ENCODE measurements at places on chromosomes 7 and 10.

DNA sequence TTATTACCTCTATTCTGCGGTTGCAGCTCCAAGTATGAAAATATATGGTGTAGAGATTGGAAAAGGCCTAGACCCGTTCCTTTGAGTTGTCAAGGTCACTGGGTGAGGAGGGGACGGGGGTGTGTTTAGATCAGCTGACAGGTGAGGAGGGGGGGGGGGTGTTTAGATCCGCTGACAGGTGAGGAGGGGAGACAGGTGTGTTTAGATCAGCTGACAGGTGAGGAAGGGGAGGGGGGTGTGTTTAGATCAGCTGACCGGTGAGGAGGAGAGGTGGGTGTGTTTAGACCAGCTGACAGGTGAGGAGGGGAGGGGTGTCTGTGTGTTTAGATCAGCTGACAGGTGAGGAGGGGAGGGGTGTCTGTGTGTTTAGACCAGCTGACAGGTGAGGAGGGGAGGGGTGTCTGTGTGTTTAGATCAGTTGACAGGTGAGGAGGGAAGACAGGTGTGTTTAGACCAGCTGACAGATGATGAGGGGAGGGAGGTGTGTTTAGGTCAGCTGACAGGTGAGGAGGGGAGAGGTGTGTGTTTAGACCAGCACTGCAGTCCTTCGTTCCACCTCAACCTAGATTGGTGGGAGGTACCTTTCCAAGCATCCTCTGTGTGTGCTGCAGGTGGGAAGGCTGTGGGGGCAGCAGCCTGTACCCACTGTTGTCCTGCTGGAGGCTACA, 655.0 kb upstream of the ADARB2 start:
- no peak for DNase-seq

DNA sequence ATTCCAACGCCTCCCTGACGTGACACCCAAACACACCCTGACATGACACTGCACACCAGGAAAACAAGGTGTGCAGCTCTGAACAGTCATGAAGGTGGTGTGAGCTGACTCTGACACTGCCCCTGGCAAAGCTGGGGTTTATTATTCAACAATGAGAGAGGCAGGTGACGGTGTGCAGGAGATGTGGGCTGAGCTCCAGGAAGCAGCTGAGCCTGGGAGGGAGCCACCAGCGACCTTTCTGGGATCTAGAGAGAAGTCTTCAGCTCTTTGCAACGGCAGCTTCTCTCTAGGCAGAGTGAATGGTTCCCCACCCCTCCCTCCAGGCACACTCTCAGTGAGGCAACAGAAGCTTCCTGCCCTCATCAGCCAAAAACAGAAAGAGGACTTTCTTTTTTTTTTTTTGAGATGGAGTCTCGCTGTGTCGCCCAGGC, 65.6 kb downstream of the SH3PXD2A start:
- DNase-seq: no peak

- no peak for DNase-seq
These were observed 6.7 kb upstream of the MAFK start for GRCh38 chr7:1523844-1524243.

DNA sequence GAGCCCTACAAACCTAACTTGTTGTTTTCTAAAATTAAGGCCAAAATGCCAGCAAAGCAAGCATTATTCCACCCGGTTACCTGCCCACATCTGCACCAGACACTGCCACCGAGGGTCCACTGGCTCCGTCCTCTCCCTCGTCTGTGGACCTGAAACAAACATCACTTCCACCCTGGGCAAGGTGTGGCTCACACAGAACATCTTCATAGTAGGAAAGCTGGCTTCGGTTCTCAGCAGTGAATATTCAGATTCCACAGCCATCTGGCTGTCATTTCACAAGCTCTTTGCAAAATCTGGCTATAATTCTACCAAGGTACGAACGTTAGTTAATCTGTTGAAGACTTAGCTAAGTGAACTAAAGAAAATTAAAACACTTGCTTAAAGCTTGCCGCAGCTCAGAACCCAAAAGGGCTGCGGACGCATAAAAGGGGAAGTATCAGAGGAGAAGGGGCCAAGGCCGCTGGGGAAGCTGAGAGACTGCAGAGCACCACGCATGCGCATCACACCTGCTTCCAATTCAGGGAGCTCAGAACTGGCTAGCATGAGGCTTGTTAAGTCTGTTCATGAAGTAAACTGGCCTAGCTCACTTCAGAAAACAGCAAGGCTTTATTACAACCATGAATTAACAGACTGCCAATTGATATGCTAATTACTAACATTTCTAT, 46.1 kb downstream of the PTPRN2 start:
- DNase-seq: no peak

- DNase-seq: no peak
These were observed 15.6 kb upstream of the SLC25A13 start for GRCh38 chr7:96337519-96337918.

GRCh38 chr10:59234816-59235429, 58.5 kb downstream of the PHYHIPL start:
- DNase-seq: no peak

- no peak for DNase-seq
These were observed 183.4 kb downstream of the DNAJB6 start for GRCh38 chr7:157520249-157520648.

- no peak for DNase-seq
These were observed 155.2 kb upstream of the TPK1 start for GRCh38 chr7:144991041-144991440.

DNA sequence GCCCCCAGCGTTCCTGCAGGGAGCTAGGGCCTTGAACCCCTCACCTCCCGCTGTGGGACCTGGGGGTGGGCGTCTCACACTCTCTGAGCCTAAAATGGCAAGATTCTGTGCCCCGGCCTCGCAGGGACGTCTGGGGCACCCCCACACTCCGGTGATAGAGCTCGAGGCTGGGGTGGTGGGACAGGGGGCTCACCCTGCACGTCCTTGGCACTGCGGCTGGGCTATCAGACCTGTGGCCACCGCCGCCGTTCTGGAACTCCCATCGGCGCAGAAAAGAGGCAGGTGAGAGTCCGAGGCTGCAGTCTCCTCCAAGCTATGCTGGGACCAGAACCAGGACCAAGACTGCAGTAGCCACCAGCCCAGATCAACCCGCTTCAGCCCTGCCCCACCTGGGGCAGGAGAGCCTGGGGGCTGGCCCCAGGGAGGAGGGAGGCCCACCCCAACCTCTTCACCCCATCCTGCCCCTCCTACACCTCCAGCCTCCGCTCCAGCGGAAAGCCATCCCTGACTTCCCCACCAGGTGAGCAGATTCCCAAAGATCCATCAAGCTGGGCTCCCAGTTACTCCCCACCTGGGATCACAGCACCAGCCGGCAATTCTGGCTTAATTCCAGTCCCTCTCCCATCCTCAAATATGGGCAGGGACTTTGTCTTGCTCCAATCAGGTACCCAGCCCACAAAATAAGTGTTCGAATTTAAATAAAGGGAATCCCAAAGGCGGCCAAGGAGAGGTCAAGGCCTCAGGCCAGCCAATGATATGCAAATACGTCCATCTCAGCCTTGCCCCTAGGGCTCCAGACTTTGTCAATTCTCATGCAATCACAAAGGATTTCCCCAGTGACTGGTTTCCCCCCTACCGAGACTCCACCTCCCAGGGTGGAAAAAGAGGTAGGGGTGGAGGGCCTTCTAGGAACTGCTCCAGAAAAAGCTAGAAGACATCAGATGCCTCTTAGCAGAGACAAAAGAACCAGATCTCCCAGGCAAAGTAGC, 16.4 kb downstream of the TNRC18 start:
- no peak for DNase-seq

DNA sequence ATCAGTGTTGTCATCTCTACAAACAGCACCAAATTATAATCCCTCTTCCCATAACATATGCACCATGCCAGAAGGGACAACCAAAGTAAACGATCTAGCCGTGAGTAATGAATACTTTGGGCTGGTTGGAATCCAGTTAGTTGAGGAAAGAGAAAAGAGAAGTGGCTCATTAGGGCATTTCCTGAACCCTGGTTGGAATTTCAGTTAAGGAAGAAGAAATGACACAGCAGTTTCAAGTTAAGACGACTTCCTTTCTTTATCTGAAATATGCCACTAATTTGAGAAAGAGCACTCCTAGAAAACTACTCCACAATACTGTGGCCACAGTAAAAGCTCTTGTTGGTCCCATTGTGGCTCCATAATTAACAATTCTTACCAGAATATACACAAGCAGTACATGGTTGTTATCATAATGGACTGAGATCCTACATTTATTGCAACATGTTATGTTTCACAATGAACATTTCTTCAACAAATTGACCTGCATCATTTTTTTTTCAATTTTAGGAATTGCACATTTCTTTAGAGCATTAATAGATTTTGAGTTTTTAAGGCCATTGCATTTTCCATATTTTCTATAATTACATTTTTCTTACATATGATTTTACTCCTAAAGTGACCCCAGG, at the start of gene TFEC:
Gene TFEC, minus strand, starts transcription at position 113 of the 626 bp plus-strand sequence. CDS start 46,322 bp downstream, outside the sequence.
- no peak for DNase-seq

DNA sequence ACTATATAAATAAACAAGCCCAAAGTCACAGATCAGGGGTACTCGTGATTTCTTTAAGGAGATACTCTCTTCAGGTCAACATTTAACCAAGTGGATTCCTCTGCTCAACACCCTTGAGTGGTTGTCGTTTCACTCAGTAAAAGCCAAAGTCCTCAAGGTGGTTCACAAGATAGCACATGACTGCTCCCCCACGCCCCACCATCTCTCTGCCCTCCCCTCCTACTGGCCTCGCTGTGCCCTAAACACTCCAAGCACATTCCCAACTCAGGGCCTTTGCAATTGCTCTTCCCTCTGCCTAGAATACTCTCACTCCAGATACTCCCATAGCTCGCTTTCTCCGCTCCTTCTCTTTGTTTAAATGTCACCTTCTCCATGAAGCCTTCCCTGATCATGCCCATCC, 72.1 kb upstream of the FHIP2A start:
- no peak for DNase-seq

DNA sequence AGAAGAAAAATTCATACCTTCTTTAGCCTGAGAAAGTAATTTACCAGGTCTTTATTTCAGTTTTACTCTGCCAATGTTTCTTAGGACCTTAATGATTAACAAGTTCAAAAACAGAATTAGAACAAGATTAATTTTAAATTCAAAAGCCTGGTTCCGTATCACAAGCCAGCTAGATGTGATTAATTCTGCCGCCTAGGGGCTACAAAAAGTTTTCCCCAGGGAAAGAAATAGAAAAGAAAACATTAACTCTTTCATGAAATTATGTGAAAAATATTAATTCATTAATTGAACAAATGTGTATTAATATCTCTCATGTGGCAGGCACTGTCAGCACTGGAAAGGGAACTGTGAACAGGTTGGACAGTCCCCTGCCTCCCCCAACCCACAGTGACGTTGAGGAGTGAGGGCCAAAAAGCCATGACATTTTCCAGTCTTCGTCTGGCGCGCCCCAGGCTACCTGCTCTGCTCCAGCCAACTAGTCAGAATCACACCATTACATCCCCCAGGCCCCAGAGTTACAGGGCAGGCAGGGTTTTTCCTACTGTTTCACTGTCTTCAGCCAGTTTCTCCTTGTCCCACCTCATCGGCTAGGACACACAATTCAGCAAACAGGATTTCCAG, 20.1 kb downstream of the TMEM176A start:
- no peak for DNase-seq

- DNase-seq: no peak
These were observed 599.0 kb downstream of the TNS3 start for GRCh38 chr7:46982928-46983327.

DNA sequence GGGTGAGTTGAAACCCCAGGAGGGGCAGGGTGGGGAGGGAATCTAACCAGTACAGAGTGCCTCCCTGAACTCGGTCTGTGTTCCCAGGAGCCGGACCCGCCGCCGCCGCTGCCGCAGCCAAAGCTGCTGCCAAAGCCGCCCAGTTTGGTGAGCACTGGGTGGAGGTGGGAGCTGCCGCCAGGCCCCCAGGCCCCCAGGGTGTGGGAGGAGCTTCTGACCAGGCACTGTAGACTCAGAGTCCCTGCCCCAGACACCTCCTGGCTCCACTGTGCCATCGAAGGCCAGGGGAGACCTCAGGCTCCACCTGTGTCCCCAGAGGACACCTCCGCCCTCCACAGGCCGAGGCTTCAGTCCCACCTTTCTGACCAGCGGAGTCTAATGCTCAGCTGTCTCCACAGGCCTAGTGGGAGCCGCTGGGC, 20.4 kb upstream of the LIMK1 start:
- DNase-seq: no peak

DNA sequence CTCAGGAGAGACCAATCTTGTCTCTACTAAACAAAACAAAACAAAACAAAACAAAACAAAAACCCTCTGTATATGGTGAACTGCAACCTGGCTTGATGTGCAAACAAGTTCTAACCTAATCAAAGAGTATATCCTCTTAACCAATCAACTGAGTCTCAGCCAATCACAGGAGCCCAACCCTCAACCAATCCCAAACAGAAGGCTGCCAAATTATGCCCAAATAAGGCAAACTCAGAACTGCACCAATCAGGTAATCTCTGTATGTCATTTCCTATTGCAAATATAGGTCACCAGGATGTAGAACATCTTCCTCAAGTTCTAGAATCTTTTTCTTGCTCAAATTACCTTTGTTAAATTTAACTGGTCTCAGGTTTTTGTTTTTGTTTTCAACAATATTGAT, 5.2 kb downstream of the FAM133B start:
- no peak for DNase-seq

GRCh38 chr7:1902231-1902855, 232.3 kb downstream of the ELFN1 start:
- no peak for DNase-seq

DNA sequence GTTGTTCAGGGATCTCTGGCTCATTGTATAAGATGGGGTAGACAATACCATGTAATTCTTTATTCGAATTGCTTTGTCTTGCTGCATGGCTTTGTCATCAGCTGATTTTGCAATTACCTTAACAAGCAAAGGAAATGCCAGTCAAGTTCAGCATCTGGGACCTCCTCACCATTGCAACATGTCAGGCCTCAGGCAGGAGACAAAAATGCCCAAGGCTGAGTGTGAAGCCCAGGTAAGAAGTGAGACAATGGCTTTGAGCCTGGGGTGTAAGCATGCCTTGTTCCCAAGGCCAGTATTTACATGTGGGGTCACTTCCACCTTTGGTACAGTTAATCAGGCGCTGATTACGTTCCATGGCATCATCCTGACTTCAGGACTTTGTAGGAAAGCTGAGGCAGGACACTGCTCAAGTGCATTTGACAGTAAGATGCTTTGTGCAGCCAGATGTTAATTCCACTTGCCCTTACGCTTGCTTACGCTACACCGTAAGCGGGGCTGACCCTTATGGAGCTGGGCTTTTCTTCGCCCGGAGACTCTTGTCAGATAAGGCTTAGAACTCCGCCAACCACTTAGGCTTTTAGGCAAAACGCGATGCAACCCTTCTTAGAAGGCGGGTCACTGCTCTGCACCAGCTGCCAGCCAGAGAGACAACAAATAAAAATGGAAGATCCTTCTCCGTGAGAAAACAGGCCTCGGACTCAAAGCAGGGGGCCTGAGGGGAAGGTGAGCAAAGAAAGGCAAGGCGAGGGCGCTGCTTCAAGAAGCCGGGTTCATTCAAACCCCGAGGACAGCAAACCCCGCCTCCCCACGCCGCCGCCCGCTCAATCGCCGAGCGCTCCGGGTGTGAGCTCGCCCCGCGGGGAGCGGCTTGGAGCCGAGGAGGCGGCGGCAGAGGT, 1.3 kb upstream of the SP4 start:
- DNase-seq: no peak

Data from central memory CD8-positive, alpha-beta T cell (primary cell).